ENCODE measurements at places on chromosomes 2 and 18.
A peak's percentile ranks its signal among the peaks of the same experiment; 100 is the strongest.

GRCh38 chr2:55923982-55924321, 370 bp upstream of the EFEMP1 start:
- no peak for DNase-seq

DNA sequence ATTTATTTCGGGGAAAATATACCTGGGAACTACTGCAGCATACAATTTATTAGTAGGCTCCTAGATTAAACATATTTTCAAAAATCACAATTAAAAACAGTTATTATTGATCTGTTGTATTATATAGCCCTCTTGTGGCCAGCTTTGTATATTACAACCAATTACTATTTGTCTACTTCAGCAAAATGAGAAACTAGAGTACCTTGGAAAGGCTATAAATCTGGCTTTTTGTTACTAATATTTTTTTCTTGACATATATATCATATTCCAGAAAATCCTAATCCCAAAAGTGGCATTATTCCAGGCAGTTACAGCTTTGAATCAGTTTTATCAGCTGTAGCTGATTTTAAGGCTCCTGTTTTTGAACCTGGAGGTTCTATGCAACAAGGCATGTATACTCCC, 101.2 kb downstream of the UBR3 start:
- DNase-seq: no peak

DNA sequence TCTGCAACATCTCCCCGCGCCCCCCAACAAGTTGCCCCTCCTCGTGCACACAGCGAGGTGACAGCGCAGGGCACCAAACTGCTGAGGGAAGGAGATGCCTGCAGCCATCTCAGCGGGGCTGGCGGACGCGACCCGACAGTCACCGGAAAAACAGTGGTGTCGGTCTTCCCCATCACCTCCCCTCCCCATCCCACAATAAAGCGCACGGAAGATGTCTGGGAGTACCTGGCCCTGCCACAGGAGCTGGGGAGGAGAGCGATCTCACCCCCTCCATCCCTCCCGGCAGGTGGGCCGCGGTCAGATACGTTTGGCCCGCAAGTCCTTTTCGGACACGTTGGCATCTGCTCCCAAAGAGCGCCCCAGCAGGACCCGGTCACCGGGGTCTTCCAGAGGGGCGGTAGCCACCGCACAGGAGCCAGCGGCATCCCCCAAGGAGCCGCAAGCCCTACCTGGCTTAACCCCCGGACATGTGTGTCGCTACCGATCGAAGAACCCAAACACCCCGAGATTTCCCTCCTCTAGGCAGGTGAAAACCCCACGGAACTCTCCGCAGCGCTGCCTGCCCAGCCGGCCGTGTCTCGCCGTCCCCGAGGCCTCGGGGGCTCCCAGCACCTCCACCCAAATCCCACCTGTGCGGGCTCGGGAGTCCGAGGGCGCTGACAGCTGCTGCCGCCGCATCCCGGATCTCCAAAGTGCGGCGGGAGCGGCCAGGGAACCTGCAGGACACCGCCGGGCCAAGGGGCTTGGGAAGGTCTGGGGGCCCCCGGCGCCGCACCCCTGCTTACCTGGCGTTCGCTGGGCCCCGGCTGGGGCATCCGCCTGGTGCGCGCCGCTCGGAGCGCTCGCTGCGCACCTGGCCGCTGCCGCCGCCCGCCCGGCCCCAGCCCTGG, 657 bp downstream of the ATP8B1 start:
- no peak for DNase-seq

- DNase-seq: no peak
Observed at GRCh38 chr18:12862874-12863482, 21.1 kb downstream of the PTPN2 start.

DNA sequence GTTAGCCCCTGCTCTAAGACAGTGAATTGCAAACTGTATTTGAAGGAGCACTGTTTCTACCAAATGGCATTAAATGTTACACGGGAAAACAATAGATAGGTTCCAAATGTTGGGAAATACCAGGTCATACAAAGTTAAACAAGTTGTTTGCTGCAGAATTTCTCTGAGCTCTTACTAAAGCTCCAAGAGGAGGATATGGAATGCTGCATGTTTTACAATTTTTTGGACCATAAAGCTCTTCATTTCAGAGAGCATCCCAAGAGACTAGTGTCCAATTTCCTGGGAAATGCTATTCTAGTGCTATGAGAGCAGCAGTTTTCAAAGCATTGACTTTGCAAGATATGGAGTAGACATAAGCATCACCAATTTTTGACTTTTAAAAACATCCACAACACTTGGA, 155.6 kb upstream of the CCDC68 start:
- DNase-seq: no peak

DNA sequence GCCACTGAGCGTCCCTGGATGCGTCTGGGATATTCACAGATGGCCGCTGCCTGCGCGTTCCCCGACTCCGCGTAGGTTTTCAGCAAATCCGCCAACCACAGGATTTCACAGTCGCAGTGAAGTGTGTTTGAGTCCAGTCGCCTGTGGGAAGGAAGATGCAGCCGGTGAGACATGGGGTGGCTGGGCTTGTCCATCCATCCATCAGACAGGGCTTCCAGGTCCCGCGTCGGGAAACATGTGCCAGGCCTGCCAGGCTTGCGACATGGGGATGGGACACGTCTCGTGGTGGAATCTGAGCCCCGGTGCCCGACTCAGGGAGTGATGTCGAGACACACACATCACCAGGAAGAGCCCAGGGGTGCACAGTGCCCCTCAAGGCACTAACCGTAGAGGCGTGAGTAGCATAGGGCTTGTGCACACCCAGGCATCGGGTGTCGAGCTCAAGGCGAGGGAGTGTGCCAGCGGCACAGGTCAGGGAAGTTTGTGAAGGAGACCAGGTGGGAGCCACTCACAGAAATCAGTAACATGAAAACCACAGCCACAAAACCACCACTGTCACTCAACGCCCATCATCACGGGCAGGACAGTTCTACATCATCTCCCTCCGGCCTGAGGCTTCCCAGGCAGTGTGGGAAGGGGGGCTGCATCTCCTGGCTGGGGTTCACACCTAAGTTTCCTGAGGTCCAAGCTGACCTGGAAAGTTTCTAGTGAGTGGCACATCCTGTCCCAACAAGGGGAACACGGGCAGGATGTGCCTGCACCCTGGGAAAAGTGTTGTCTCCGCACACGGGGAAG, 63.9 kb downstream of the PXDN start:
- DNase-seq: no peak

DNA sequence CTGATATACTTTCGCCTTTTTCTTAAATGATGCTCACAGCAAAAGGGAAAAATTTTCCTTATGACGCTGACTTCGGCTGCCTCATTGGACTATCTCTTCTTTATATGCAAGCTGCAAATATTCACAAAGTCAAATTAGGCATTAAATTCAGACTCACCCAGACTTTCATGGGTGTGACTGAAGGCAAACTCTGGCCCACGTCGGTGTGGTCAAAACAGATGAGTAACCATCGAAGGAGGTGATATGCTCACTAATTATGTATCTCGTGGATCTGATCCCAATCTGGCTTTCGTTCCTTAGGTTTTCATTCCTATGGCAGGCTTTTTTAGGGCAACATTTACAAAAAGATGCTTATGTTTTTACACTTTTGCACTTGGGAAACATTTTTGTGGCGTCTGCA, 36.6 kb downstream of the FAM124B start:
- no peak for DNase-seq

GRCh38 chr2:60549238-60549927, 4.1 kb downstream of the BCL11A start:
- no peak for DNase-seq

GRCh38 chr2:122098306-122098705, 342.9 kb downstream of the TSN start:
- no peak for DNase-seq

DNA sequence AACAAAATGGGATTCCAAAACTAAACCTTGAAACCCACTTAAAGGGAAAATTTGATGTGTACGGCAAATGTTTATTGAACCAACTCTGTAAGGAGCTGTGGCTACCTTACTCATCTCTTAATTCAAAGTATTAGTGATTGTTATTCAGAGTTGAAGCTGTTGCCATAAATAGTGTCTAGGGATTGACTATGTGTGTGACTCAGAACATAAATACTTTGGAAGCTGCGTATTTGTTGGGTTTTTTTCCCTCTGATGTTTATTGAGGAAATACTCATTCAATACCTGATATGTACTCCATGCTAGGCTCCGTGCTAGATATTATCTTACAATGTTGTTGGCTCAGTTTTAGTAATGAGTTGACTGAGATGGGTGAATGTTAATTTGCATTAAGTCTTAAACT, 90.4 kb downstream of the PTRHD1 start:
- no peak for DNase-seq

DNA sequence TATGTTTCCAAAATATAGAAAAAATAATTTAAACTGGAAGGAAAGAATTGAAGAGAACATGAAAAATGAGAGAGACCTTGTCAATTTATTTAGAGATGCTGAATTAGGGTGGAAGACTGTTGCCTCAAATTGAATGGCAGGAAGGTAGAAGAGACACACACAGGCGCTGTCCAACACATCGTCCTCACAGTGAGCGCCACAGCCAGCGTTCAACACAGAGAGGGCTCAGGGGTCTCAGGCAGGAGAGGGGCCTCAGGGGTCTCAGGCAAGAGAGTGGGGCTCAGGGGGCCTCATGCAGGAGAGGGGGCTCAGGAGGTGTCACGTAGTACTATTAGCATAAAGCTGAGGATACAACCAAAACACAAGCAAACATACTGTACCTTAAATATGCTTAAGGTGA, 65.7 kb downstream of the TMEM18 start:
- no peak for DNase-seq

DNA sequence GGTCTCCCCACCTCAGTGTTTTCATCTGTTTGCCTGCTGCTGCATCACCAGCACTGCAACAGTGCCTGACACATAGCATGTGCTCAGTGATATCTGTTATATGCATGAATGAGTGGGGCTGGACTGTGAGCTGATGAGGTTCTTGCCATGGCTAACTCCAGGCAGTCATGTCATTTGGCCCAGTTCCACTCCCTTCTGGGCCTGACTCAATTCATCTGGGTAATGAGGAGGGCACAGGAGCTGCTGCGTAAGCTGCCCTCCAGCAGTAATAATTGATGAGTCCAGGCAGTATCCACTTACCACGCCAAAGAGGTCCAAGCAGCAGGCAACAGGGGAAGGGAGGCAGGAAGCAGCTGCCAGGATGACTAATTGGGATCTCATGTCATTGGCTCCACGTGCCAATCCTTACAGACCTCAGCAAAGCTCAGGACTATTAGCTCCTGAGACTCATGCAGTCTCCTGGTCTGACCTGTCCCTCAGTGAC, 34.1 kb upstream of the MAT2A start:
- peak; percentile 88 for DNase-seq

DNA sequence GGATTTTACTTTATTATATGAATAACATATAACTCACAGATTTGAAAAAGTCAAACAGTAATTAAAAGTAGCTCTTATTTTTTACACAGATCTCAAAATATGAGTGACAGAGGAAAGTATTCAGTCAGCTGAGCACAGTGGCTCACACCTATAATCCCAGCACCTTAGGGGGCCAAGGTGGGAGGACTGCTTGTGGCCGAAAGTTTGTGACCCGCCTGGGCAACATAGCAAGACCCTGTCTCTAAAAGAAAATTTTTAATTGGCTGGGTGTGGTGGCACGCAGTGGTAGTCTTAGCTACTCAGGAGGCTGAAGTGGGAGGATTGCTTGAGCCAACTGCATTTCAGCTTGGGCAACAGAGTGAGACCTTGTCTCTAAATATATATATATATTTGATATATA, 19.2 kb upstream of the UGP2 start:
- DNase-seq: no peak

DNA sequence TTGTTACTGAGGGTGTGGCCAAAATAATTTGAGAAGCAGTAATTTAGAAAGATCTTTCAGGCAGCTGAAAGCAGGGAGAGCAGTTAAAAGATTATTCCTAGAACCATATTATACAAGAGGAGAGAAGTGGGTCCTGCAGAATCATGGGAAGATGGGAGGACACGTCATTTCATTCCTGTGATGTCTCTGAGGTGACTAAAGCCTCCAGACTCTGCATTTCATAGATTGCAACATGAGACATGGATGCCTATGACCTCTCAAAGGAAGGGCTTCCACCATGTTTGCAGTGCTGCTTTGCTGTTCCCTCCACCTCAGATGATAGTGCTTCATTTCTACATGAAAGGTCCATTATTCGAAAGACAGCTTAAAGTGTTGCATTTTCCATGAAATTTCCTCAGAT, 788.4 kb downstream of the TSN start:
- DNase-seq: no peak

GRCh38 chr2:15560988-15561573, at the start of gene NBAS:
NBAS (minus strand) TSS chr2:15561334; CDS start chr2:15561304, 30 bp downstream.
- peak; percentile 91 for DNase-seq

DNA sequence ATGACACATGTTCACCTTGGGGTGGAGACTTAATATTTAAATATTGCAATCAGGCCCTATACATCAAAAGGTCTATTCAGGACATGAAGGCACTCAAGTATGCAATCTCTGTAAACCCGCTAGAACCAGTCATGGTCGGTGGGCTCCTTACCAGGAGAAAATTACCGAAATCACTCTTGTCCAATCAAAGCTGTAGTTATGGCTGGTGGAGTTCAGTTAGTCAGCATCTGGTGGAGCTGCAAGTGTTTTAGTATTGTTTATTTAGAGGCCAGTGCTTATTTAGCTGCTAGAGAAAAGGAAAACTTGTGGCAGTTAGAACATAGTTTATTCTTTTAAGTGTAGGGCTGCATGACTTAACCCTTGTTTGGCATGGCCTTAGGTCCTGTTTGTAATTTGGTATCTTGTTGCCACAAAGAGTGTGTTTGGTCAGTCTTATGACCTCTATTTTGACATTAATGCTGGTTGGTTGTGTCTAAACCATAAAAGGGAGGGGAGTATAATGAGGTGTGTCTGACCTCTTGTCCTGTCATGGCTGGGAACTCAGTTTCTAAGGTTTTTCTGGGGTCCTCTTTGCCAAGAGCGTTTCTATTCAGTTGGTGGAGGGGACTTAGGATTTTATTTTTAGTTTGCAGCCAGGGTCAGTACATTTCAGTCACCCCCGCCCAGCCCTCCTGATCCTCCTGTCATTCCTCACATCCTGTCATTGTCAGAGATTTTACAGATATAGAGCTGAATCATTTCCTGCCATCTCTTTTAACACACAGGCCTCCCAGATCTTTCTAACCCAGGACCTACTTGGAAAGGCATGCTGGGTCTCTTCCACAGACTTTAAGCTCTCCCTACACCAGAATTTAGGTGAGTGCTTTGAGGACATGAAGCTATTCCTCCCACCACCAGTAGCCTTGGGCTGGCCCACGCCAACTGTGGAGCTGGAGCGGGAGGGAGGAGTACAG, 108.1 kb downstream of the XRCC5 start:
- DNase-seq: no peak

DNA sequence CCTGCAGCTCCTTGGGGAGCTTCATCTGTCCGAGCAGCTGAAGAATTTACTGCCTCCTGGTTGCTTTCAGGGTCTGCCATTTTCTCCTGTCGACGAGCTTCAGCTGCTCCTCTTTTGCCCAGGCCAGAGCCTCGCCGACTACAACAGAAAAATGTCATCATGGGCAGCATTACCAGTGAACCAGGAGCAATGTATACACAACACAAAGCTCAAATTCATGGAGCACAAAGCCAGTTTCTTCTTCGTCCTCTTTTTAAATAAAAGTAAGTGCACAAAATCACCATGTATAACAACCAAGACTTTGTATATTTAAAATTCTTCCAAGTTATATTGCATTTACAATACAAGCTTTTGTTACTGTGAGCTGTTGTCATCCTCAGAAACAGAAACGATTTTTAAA, 85.0 kb downstream of the TRIP12 start:
- no peak for DNase-seq

Measured in SHP77 (cell line).